ENCODE measurements at places on chromosomes 16 and 17. TPM values are rescaled to one million over a fixed set of nuclear protein-coding genes. Genes with fewer than 3 reads are reported as not detected.
A peak's percentile ranks its signal among the peaks of the same experiment; 100 is the strongest.

KRTAP16-1 gene
- not detected for total RNA-seq

IL17C gene
- total RNA-seq, result 0.92 TPM

DNA sequence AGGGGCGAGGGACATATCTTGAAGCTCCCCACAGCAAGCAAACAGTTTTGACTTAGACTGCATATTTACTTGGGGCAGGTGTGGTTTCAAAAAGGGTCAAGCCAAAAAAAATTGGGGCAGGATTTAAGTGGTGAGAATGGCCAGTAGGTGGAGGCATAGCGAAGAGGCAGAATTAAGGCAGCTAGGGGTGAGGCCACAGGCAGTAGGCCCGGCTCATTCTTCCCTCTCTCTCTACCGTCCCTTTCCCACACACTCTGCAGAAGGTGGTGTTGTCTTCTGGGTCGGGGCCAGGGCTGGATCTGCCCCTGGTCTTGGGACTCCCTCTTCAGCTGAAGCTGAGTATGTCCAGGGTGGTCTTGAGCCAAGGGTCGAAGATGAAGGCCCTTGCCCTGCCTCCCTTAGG lies 2.6 kb downstream of the SHBG start:
- H3K4me1 ChIP-seq, result no peaks in the 10 kb centered on the region
- H3K4me3 ChIP-seq, result no peak overlapping the region
- H3K27me3 ChIP-seq, result no peaks in the 10 kb centered on the region
- no peak overlapping the region for H3K27ac ChIP-seq
- H3K36me3 ChIP-seq, result no peaks in the 10 kb centered on the region

GRCh38 chr17:79065105-79065670 lies 9.4 kb upstream of the ENGASE start:
- no peaks in the 10 kb centered on the region for H3K27me3 ChIP-seq
- no peaks in the 10 kb centered on the region for H3K4me1 ChIP-seq
- no peaks in the 10 kb centered on the region for H3K36me3 ChIP-seq
- H3K4me3 ChIP-seq, result no peak overlapping the region
- H3K27ac ChIP-seq, result no peak overlapping the region
- DNase-seq, result no peak

DNA sequence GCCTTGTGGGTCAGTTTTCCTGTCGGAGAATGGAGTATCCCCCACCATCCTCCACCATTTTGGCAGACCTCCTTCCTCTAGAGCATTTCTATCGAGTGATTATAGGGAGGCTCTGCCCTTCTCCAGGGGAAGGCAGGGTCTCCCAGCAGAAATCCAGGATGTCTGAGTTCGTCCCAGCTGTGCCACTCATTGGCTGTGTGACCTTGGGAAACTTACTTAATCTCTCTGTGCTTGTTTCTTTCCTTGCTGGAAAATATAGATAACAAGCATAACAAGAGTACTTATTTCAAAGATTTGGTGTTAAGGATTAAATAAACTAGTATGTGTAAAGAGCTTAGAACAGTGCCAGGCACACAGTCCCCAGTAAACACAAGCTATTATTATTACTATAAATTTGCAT lies 14.8 kb downstream of the ATP2A3 start:
- DNase-seq, result no peak
- H3K27me3 ChIP-seq, result no peaks in the 10 kb centered on the region
- H3K4me1 ChIP-seq, result no peaks in the 10 kb centered on the region

DNA sequence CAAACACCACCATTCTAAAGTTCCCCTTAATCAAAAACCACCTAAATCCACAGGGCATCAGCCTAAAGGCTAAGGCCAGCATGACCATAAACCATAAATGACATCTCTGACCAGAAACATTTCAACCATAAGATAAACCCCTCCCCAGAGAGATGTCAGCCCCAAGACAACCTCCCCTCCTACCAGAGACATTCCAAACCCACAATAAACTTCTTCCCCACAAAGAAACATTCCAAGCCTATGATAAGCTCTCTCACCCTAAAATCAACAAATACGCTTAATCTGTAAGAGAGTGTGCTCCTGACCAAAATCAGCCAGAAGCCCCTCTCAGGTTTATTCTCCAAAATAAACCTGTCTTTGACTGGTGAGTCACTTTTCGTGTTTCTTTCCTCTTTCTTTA lies 54.8 kb downstream of the SLFN5 start:
- DNase-seq, result no peak
- no peaks in the 10 kb centered on the region for H3K4me1 ChIP-seq
- H3K27ac ChIP-seq, result no peak overlapping the region
- no peak overlapping the region for H3K4me3 ChIP-seq
- no peaks in the 10 kb centered on the region for H3K27me3 ChIP-seq

DNA sequence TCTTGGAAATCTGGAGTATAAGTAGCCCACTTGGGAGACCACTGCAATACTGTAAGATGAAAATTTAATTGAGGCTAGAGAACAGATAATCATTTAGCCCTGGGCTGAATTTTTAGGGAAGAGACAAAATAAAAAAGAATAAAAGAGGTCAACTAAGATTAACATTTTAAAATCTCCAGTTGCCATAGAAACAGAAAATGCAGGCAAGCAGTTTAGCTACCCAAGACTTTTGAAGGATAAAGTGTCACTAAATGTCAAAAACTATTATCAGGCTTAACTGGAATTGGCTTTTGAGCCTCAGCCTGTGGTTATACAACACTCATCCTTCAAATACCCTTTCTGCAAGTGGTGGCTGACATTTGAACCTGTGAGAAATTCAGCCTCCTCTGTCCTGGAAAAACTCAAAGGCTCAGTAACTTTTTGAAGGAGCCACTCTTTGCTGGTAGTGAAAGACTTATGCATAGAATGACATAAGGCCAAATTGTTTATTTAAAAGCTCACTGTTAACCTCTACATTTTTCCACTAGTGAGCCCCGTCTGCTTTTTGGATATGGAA lies 220.7 kb upstream of the KCNJ16 start:
- no peak overlapping the region for H3K27ac ChIP-seq
- H3K27me3 ChIP-seq, result no peaks in the 10 kb centered on the region
- no peaks in the 10 kb centered on the region for H3K36me3 ChIP-seq
- no peak overlapping the region for H3K4me3 ChIP-seq
- H3K4me1 ChIP-seq, result no peaks in the 10 kb centered on the region

GRCh38 chr17:79778504-79779083 lies 646 bp downstream of the CBX2 start:
- H3K27me3 ChIP-seq, result peaks cover 15% of the 10 kb centered on the region
- no peaks in the 10 kb centered on the region for H3K36me3 ChIP-seq
- peaks cover 7% of the 10 kb centered on the region for H3K4me1 ChIP-seq
- no peak for DNase-seq
- no peak overlapping the region for H3K27ac ChIP-seq
- peak overlapping the region; percentile 71 for H3K4me3 ChIP-seq
